ENCODE measurements at places on chromosomes 7 and 10. TPM values are rescaled to one million over a fixed set of nuclear protein-coding genes. Genes with fewer than 3 reads are reported as not detected.

The CLRN3 gene
- not detected for total RNA-seq

The DYNC1I1 gene
- not detected for total RNA-seq

The CHST3 gene
- 35.6 TPM for total RNA-seq

The CRTAC1 gene
- total RNA-seq: 1.3 TPM

The ITGA8 gene
- total RNA-seq: 0.02 TPM

The DNAJB9 gene
- 13.0 TPM for total RNA-seq

The MYL10 gene
- total RNA-seq: not detected

The PPP1R3C gene
- total RNA-seq: 21.0 TPM

The ERLIN1 gene
- 58.5 TPM for total RNA-seq

The PHKG1 gene
- total RNA-seq: 0.52 TPM

The CABCOCO1 gene
- not detected for total RNA-seq

The GPR26 gene
- not detected for total RNA-seq

The CTBP2 gene
- 94.9 TPM for total RNA-seq

The TMEM236 gene
- 0.09 TPM for total RNA-seq

The GNGT1 gene
- not detected for total RNA-seq

The PRKCQ gene
- total RNA-seq: 3.9 TPM

The TMEM243 gene
- total RNA-seq: 25.8 TPM

The GRB10 gene
- 54.0 TPM for total RNA-seq

The MYO1G gene
- total RNA-seq: 0.13 TPM

The ECHDC3 gene
- total RNA-seq: 9.2 TPM

The ZNF775 gene
- 5.4 TPM for total RNA-seq

The ANKRD7 gene
- not detected for total RNA-seq

The POP7 gene
- 93.5 TPM for total RNA-seq

The GARIN1A gene
- total RNA-seq: 1.2 TPM

The STEAP1 gene
- 13.6 TPM for total RNA-seq

The THSD7A gene
- 3.3 TPM for total RNA-seq

The TFEC gene
- not detected for total RNA-seq

The TCAF2 gene
- 0.75 TPM for total RNA-seq

The KEL gene
- 0.05 TPM for total RNA-seq

The MSS51 gene
- total RNA-seq: 0.62 TPM

The NPC1L1 gene
- total RNA-seq: 0.06 TPM

The TMEM176B gene
- not detected for total RNA-seq

The FBXL13 gene
- 0.83 TPM for total RNA-seq

The BTAF1 gene
- 8.7 TPM for total RNA-seq

The SPDYE2B gene
- total RNA-seq: not detected

The CDNF gene
- 0.52 TPM for total RNA-seq

The AGBL3 gene
- total RNA-seq: 1.2 TPM

The SPDYE5 gene
- not detected for total RNA-seq

The COPG2 gene
- 13.5 TPM for total RNA-seq

The FOXI2 gene
- total RNA-seq: not detected

The BUD31 gene
- 133 TPM for total RNA-seq

The SPAM1 gene
- total RNA-seq: not detected

The AKR1C8 gene
- total RNA-seq: not detected

The NCF1 gene
- not detected for total RNA-seq

The CNPY1 gene
- not detected for total RNA-seq

The SPAG6 gene
- not detected for total RNA-seq

The CYP3A7 gene
- not detected for total RNA-seq

The EIF3A gene
- 153 TPM for total RNA-seq

The SLC13A1 gene
- not detected for total RNA-seq

The TAF6 gene
- 67.9 TPM for total RNA-seq

The MMRN2 gene
- 0.95 TPM for total RNA-seq

The IGFBP1 gene
- 49.0 TPM for total RNA-seq

The HSPA12A gene
- total RNA-seq: 11.5 TPM

The MTERF1 gene
- 10.1 TPM for total RNA-seq

The CYP2C19 gene
- total RNA-seq: not detected

Data from A549 treated with ZK216348 at 1 μM for 4 hours (cell line).